ENCODE measurements at places on chromosomes 2 and 18.

DNA sequence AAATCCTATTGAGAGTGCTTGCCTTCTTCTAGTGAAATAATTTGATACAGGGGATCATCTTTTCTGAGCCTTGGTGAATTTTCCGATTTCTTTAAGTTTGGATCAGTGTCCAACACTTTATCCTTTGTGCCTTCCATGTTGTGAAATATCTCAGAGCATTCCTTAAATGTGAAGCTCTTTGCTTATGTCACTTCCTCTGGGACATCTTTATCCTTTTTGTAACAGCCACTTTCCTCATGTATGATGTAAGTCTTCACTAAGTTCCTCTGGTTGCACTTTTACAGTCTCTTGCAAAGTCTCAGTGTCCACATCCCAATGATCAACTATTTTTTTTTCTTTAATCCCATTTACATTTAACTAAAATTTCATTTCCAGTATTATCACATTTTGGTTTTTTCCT lies 254.2 kb downstream of the EN1 start:
- no peak for DNase-seq

DNA sequence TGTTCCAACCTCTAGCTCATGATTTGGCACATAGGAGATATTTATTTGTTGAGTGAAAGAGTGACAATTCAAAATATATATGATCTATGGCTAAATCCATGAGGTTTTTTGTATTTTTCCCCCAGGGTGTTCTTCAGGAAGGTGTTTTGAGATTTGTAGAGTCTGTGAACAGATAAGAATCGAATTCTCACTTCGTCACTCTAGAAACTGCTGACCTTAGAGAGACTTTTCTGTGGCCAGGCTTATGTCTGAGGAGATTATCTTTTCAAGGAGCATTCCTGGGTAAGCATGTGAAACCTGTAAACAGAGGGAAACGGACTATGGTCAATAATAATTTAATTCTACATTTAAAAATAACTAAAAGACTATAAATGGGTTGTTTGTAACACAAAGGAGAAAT lies 849 bp upstream of the ITGB6 start:
- no peak for DNase-seq

DNA sequence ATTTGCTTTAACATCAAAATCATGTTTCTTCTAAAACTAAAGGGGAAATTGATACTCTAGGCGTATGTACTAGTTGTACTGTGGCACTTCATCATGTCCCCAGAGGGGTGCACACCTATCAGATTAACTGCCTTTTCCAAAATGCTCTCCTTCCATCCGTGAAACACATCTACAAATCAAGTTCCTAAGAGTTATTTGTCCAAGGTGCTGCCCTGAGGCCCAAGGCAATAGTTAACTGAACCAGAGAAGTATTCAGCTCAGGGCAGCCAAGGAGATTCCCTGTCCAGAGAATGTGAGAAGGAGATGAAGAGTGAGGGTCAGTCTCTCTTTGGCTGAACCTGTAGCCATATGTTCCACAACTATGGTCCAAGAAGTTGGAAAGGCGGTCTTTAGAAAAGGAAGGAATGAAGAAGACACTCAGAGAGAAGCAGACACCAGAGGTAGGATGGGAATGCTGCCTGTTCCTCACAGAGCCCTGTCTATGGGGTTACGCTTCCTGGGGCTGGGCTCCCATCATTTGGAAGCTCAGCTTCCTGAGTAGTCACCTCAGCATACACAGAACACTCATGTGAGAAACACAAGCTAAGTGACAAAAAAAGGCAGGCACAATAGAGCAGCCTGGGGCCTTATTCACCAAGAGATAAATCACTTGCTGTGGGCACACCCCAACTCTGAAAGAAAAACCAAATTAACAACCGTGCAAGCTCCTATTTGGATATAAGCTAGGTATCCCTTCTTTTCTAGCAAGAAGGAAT lies 55.6 kb downstream of the ANKRD44 start:
- no peak for DNase-seq

GRCh38 chr2:241859436-241860183 lies 916 bp upstream of the PDCD1 start:
- no peak for DNase-seq

DNA sequence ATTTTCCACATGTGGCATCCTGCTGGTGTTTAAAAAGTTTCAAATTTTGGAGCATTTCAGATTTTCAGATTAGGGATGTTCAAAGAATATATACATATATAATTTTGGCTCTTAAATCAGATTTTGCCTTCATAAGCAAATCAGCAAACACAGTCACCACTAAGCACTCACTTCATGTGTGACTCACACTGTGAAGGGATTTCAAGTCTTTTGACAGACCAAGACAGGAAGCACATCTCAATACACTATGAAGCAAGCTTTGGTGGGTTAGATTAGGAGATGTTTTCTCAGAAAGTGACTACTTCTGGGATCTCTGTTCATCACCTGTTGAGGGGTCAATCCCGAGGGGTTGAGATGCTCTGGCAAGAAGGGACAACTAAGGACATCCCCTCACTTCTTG lies 227.8 kb upstream of the RBBP8 start:
- DNase-seq, result no peak

- DNase-seq, result no peak
Measured at GRCh38 chr2:120224256-120224655, 1.1 kb upstream of the TMEM185B start.

DNA sequence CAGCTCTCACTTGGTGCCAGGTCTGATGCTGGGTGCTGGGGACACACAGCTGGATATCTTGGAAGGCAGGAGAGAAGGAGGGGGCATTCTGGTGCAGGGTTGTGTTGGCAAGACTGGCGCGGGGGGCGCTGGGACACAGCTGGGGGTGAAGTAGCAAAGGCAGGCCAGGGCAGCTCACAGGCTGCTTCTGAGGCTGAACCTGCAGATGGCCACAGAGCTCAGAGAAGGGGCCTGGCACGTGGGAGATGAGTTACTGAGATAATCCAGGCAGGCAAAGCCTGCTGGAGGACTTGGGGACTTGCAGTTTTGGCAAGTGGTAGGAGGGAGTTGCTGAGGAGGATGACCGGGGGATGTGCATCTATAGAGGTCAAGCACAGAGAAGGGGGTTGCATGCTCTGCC lies 16.2 kb upstream of the DGKD start:
- DNase-seq, result no peak

DNA sequence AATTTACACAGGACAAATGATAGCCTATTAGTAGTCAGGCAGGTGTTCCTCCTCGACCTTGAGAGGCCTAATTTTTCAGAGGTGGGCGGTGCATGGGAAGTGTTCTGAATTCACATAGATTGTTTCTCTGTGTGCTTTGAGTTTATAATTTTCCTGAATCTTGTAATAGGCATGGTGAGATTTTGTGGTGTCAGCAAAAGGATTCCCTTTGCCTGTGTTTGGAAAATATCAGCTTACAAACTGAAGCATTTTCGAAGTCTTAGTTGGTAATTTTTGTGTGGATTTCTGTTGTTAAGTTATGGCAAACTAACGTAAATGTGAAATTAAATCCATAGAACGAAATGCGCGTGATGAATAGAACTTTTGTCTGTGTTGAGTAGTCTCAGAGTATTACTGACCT lies 194.0 kb upstream of the RBMS1 start:
- DNase-seq, result no peak

DNA sequence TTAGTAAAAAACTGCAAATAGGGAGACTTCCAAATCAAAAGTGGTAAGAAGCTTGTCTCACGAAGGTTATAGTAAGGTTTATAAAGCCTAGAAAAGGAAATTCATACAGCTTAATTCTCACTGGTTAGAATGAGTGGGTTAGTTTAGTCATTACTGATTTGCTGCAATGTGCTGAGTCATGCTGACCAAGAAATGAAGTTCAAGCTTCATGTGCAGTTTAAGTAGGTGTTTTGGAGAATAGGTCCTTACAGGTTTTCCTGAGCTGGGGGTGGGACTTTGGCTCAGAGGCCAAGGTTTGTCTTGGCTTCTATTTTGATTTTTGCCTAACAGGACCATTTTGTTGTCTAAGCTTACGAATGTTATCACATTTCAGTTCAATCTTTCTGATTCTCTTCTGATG lies 15.1 kb downstream of the CLIP4 start:
- no peak for DNase-seq

DNA sequence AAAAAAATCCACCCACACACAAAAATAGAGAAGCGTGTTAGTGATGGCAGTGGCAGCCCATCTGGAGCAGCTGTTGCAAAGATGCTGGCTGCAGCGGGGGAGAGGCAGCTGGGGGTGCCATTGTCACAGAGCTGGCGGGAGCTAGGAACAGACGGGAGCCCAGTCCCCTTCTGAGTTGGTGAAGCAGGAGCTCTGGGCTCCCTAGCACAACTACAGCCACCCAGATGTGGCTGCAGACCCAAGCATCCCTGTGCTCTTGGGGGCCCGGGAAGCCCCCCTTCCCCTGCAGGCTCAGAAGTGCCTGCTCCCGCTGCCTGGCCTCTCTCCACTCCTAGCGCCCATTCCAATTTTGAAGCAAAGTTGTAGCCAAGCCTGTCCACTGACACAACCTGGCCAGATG lies 366.6 kb upstream of the MC4R start:
- DNase-seq, result no peak

DNA sequence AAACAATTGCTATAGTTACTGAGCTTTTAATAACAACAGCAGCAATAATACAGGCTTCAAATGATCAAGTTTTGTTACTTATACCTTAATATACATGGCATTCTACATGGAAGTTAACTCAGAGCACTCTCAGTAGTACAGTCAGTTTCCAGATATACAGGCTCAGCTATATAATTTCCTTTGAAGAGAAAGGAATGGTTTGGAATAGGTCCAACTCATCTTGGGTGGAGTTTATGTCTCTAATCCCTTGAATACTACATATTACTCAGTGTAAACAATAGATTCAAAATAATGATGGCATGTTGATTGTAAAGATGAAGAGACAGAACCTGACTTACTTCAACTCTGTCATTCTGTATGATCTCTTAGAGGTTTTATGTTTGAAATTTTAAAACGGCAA lies 174.9 kb downstream of the EPHA4 start:
- DNase-seq, result no peak

DNA sequence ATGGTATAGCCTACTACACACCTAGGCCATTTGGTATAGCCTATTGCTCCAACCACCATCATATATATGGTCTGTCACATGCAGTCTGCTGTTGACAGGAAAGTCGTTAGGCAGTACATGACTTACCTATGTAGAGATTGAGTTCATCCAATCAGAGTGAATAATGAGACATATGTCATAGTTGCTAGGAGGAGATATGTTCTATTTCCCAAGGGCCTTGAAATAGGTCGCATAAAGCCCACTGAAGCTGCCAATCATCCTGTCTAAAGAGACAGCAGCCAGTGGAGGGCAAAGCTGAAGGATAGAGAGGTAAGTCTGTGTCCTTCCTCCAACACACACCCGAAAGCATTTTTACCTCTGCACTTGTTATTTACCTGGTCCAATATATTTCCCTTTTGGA lies 263.4 kb downstream of the PTPRM start:
- DNase-seq, result no peak

- no peak for DNase-seq
Measured at GRCh38 chr18:30687501-30687900, 355.0 kb downstream of the DSC3 start.

GRCh38 chr2:6184532-6185292 lies 492.5 kb downstream of the SOX11 start:
- DNase-seq, result no peak

DNA sequence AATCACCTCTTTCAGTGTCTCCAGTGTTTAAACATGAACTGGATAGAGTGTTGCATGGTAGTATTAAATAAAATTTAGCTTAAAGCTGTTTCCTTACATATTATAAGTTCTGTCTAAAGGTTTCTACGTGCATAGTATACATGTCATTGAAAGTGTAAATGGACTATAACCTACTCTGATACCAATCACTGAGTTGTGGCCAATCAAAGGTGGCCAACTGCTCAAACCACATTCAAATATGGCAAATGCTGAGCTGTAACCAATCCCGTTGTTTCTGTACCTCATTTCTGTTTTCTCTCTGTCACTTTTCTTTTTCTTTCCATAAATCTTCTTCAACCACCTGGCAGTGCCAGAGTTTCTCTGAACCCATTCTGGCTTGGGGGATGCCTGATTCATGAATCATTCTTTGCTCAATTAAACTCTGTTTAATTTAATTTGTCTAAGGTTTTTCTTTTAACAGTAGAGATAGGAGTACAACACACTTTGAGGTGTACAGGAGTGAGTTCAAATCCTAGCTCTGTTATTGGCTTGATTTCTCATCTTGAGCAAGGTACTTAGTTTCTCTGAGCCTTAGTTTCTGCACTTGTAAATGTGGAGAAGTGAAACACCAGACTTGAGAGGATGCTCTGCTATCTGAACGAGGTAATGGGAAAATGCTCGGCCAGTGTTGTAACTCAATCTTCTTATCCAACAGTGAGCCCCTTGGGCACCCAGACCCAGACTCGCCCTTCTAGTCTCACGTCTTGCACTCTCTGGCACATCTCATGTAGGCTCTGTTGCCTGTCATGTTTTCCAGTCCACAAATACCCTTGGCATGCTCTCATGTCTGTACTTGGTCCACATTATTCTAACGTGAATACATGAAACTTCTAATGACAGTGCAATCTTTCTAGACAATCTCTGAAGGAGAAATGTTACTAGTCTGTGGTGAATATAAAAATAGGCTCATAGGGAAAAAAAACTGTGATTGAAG lies 228.0 kb downstream of the PIK3C3 start:
- DNase-seq, result no peak

- no peak for DNase-seq
Measured at GRCh38 chr2:98327776-98328175, 18.5 kb upstream of the CNGA3 start.
